ENCODE measurements at places on chromosomes 7 and 10.

GRCh38 chr7:159098811-159099655 is 45.6 kb downstream of the VIPR2 start:
- DNase-seq = no peak

DNA sequence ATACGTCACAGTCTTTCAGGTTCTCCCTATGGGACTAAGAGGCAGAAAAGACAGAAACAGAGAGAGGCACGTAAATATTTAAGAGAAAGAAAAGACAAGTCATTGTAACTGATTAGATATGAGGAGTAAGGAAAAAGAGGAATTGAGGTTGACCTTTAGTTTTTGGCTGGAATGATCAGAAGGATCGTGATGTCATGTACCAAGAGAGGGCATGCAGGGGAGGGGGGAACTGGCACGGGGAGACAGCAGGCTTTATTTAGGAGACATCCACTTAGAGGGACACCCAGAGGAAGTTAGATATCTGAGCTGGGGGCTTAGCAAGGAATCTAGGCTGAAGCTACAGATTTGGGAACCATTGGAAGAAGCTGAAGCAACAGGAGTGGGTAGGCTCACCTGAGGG is 9.2 kb upstream of the LRRC20 start:
- DNase-seq = no peak

GRCh38 chr10:7593905-7594304 is 72.9 kb downstream of the ITIH5 start:
- no peak for DNase-seq

GRCh38 chr7:41911792-41912191 is 208.9 kb upstream of the INHBA start:
- no peak for DNase-seq

DNA sequence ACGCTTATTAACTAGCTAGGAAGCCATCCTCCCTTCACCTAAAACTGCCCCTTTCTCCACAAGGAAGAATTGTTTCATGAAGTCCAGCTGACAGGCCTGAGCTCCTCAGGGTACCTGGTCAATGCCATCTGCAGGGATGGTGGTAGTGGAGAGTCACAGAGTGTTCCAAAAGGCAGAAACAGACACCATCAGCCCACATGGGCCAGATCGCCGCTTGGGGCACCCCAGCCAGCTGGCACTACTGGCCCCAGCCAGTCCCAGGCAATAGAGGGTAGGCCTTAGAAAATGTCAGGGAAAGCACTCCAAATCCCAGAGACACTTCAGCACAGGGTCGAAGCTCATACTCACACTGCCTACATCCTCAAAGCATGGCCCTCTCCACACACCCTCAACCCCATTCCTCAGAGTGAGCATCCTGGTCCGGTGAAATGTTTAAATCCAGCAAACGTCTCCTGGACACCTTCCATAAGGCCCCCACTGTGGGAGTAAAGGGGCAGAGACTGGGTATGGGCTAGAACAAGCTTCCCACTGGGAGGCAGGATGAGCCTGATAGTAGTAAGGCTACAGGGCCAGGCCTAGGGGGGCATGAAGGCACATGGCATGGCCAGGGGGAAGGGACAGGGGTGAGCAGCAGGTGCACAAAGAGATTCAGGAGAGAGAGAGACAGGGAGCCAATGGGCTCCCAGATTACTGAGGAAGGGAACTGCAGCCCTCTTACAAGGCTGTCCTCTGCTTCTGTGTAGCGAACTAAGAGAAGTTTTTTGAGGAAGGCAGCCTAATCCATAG is 1.9 kb downstream of the LRRC20 start:
- no peak for DNase-seq

GRCh38 chr10:129727495-129727894 is 236.6 kb downstream of the EBF3 start:
- DNase-seq = no peak

GRCh38 chr7:151205730-151206129 is 4.6 kb downstream of the H2BK1 start:
- no peak for DNase-seq

GRCh38 chr7:130491841-130492522 is at the start of gene MEST:
Gene MEST (plus strand): TSS chr7:130492085. CDS start chr7:130492314, 229 bp downstream.
- no peak for DNase-seq

- DNase-seq = no peak
Observed at GRCh38 chr10:74072503-74072902, 74.6 kb downstream of the VCL start.

- no peak for DNase-seq
Observed at GRCh38 chr7:150465414-150465813, 15.0 kb downstream of the GIMAP8 start.

GRCh38 chr10:110220398-110220797 is 13.0 kb downstream of the MXI1 start:
- DNase-seq = no peak

- DNase-seq = no peak
Observed at GRCh38 chr10:73997461-73997786, 492 bp upstream of the VCL start.

DNA sequence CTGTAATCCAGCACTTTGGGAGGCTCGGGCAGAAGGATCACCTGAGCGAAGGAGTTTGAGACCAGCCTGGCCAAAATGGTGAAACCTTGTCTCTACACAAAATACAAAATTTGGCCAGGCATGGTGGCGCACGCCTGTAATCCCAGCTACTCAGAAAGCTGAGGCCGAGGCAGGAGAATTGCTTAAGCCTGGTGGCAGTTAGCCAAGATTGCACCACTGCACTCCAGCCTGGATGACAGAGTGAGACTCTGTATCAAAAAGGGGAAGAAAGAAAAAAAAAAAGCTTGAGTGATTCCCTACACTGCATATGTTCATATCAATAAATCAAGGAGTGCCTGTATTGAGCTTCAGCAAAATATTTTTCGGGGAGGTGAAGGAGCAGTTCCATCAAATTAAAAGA is 45.8 kb upstream of the SRRM3 start:
- DNase-seq = no peak

GRCh38 chr7:116142850-116143249 is 67.5 kb upstream of the TES start:
- no peak for DNase-seq

DNA sequence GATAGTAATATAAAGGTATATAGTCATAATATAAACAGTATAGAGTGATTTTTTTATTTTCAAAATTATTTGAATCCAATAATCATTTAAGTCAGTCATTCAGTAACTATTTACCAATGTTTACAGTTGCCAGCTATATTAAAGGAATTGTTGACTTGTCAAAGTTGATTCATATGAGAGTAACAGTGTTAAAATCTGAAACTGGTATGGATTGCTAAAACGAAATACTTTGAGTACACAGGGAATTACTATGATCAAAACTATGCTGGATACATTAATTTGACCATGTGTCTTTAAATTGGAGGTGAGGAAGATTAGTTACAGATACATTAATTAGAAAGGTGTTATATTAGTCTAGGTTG is 282.6 kb downstream of the ADK start:
- no peak for DNase-seq

GRCh38 chr10:77494327-77494726 is 143.3 kb downstream of the KCNMA1 start:
- no peak for DNase-seq

- DNase-seq = no peak
Observed at GRCh38 chr7:85023066-85023712, 163.7 kb downstream of the SEMA3D start.

DNA sequence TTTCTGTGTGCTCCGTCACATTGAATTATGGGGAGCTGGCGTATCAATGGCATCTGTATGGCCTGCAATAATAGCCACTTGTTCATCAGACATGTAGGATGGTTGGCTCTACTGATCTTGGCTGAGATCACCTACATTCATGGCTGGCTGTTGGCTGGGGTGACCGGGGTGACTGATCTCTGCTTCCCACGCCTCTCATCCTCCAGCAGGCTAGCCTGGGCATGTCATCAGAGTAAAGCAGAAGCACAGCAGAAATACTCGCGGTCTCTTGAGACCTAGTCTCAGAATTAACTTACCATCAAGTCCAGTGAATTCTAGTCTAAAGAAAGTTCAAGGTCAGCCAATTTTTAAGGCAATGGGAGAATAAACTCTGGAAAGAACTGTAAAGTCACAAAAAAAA is 257.7 kb upstream of the GLI3 start:
- DNase-seq = no peak

DNA sequence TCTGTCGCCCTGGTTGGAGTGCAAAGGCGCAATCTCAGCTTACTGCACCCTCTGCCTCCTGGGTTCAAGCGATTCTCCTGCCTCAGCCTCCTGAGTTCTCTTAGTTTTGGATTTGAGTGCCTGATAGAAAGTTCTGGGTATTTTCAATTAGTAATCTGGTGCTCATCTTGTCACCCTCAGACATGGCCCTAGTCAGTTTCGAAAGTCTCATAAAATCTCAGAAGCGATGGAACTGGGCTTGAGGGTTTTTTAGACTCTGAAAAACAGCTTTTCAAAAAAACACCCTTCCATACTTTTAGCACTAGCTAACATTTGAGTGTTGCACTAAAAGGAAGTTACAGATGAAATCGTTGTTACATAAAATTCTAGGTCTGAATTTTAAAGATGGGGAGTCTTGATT is 9.4 kb upstream of the PIP4K2A start:
- no peak for DNase-seq

DNA sequence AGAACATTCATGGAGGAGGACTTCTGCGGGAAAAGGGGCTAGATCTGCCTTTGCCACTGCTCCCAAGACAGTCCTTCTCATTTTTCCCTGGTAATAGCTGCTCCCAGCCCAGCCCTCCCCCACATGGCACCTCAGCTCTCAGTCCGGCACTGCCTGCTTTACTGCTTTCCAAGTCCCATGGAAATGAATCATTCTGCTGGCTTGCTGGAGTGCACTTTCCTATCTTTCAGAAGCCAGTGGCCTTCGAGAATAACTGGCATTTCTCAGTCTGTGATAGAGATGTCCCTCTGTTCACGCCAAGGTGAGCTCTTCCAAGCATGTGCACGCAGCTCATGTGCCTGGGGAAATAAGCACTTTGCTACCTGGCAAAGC is 61.4 kb downstream of the SYPL1 start:
- DNase-seq = no peak

- no peak for DNase-seq
Observed at GRCh38 chr10:9811601-9812000, 1206.1 kb upstream of the CELF2 start.

DNA sequence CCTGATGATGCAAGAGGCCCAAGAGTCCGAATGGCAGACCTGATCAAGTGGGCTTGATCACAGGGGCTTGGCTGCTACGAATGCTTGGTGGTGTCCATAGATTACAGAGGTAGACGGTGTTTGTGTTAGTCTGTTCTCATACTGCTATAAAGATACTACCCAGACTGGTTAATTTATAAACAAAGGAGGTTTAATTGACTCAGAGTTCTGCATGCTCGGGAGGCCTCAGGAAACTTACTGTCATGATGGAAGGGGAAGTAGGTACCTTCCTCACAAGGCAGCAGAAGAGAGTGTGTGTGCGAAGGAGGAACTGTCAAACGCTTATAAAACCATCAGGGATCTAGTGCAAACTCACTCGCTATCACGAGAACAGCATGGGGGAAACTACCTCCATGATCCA is 268.9 kb upstream of the KLF6 start:
- DNase-seq = no peak

DNA sequence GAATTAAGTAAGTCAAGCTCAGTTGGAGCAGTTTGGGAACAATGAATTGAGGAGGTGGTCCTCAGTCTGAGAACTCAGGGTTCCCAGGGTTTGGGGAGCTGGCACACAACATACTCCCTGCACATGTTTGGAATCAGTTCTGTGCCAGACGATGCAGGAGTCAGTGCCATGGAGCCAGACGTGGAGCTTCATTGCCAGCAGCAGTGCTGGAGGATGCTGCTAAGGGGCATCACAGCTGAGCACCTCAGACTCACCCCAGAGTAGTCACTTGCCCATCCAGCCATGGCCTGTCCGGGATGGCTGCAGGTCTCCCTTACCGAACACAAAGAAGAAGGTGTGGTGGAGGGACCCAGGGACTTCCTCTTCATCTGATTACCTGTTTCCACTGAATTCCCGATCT is 7.9 kb downstream of the GIMAP5 start:
- DNase-seq = no peak

- no peak for DNase-seq
Observed at GRCh38 chr10:30829901-30830300, 200.3 kb upstream of the LYZL2 start.

DNA sequence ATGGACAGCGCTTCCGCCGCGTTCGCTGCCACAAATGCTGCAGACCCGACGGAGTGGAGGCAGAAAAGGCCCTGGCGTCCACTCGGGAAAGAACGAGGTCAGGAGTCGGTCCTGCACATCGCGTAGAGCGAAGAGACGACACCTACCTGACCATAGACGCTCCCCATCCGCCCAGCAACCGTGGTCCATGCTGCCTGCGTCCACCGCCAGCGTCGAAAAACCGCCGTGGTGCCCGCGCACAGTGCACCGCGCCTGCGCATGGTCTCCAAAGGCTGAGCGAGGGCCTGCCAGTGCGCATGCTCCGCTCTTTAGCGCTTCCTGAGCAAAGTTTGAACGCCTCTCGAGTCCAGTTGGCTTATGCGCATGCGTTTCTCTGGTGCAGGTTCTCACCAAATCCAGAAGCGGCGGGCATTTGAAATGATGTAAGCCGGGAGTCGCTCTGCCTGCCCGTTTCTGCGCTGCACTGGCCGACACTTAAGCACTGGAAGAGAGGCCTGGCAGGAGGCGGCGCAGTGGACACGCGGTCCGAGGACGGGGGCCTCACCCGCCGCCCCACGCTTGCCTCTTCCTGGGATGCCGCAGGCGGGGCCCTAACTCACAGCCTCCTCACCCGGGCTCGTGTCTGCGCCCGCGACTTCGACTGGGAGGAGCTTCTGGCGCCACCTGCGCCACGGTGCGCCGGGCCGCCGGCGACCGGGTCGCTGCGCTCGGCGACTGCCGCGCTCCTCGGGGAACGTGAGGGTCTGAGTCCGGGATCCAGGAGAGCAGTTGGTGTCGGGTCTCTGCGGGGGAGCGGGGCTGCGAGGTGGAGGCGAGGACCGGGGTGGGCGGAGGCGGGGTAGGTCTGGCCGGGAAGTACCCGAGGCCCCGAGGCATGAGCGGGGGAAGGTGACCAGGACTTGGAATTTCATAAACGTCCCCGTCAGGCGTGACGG is at the start of gene FAM24B:
Gene FAM24B (minus strand): TSS at position 243 of the 935 bp plus-strand sequence. CDS start 29,066 bp downstream, outside the sequence.
- no peak for DNase-seq

GRCh38 chr10:36412942-36413341 is 712.5 kb upstream of the ANKRD30A start:
- no peak for DNase-seq

GRCh38 chr10:13371897-13372470 is 23.9 kb upstream of the SEPHS1 start:
- DNase-seq = no peak

GRCh38 chr7:158255156-158255555 is 332.5 kb downstream of the PTPRN2 start:
- DNase-seq = no peak

- no peak for DNase-seq
Observed at GRCh38 chr10:73097305-73097670, 622 bp upstream of the P4HA1 start.

- DNase-seq = no peak
Observed at GRCh38 chr10:124403548-124403947, 15.2 kb downstream of the OAT start.

GRCh38 chr10:24086296-24087086 is 122.4 kb upstream of the KIAA1217 start:
- no peak for DNase-seq

- DNase-seq = no peak
Observed at GRCh38 chr10:119871881-119872609, 598 bp downstream of the MCMBP start.
